Activated CD4-positive, alpha-beta T cell treated with anti-CD3 and anti-CD28 coated beads for 36 hours (primary cell): ENCODE measurements at places on chromosomes 5 and 9. TPM values are rescaled to one million over a fixed set of nuclear protein-coding genes. Genes with fewer than 3 reads are reported as not detected.

GRCh38 chr5:156021866-156022265 lies 305.1 kb upstream of the SGCD start:
- H3K36me3 ChIP-seq = no peaks in the 10 kb centered on the region
- no peak for DNase-seq

The RALGDS gene
- total RNA-seq = 65.1 TPM

- peaks cover 5% of the 10 kb centered on the region for H3K27me3 ChIP-seq
- H3K27ac ChIP-seq = no peak overlapping the region
- H3K4me3 ChIP-seq = no peak overlapping the region
- no peaks in the 10 kb centered on the region for H3K4me1 ChIP-seq
These were observed 189.3 kb downstream of the DEPDC1B start for GRCh38 chr5:60510663-60511062.

GRCh38 chr9:120733190-120733589 lies 18.9 kb upstream of the MEGF9 start:
- DNase-seq = no peak
- no peaks in the 10 kb centered on the region for H3K27me3 ChIP-seq
- peaks cover 4% of the 10 kb centered on the region for H3K4me1 ChIP-seq
- no peaks in the 10 kb centered on the region for H3K36me3 ChIP-seq

DNA sequence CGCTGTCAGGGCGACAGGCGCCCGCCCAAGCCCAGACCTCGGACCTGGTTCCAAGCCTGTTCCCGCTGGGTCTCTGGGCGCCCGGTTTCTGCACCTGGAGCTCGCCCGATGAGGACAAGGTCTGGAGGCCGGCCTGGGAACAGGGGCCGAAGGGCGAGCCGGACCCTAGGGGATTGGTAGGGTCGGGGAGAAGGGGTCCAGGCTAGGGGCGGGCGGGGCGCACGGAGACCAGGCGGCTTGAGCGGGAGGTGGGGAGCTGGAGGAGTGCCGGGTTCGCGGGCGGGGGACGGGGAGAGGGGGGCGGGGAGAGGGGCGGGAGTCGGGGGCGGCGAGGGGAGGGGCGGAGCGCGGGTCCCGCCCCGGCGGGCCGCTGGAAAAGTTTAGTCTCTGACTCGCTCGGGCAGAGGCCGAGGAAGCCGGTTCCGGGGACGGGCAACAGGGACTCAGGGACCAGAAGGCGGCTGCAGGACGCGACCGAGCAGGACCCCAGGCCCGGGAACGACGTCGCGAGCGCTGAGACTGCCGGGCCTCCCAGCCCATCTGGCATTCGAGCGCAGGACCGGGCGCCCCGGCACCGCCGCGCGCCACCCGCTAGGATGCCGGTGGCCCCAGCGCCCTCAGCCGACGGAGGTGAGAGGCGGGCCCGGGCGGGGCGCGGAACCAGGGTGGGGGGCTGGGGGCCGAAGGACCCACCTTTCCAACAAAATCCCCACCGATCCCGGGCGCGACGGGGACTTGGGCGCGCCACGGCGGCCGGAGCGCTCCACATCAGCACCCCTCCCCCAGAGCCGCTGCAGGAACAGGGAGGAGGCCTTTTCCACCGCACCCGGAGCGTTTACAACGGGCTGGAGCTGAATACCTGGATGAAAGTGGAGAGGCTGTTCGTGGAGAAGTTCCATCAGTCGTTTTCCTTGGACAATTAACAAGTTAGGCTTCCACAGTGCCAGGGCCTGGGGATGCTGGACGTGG lies at the start of gene S1PR3:
TSS of gene S1PR3 (plus strand) at position 403 of the 969 bp plus-strand sequence. CDS start 9,733 bp downstream, outside the sequence.
- peak within 1 kb of the TSS; percentile 66 for H3K4me3 ChIP-seq
- no peaks in the 10 kb centered on the region for H3K36me3 ChIP-seq
- H3K27me3 ChIP-seq = peaks cover 42% of the 10 kb centered on the region

GRCh38 chr5:168186289-168187074 lies 105.0 kb upstream of the WWC1 start:
- no peaks in the 10 kb centered on the region for H3K4me1 ChIP-seq
- H3K27me3 ChIP-seq = peaks cover 3% of the 10 kb centered on the region
- H3K36me3 ChIP-seq = no peaks in the 10 kb centered on the region
- no peak overlapping the region for H3K4me3 ChIP-seq
- DNase-seq = no peak

GRCh38 chr5:39742916-39743315 lies 318.1 kb upstream of the DAB2 start:
- H3K27me3 ChIP-seq = peaks cover 3% of the 10 kb centered on the region
- H3K36me3 ChIP-seq = no peaks in the 10 kb centered on the region
- H3K27ac ChIP-seq = no peak overlapping the region
- peak; percentile 6 for DNase-seq
- no peak overlapping the region for H3K4me3 ChIP-seq

The PDE6A gene
- total RNA-seq = not detected

DNA sequence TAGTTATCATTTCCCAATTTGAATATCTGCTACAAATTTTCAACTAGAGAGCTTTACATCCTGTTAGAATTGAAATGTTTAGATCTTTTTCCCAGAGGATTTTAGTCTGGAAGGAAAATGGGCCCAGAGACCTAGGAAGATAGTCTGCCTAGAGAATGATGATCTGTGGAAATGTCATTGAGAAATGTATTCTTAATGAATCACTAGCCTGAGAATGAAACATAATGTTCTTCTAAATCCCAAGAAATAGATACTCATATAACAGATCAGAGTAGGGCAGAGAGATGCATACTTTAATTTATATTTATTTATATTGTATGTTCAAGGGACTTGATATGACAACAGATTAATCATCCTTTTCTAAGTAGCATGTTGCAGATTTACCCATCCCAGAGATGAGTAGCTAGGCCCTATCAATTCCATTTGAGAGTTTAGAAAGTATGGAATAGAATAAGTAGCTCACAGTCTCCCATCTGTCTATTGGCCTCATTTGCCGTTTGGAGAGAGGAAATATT lies 25.1 kb upstream of the SLC44A1 start:
- H3K27ac ChIP-seq = no peak overlapping the region
- no peaks in the 10 kb centered on the region for H3K4me1 ChIP-seq
- H3K36me3 ChIP-seq = peaks cover 4% of the 10 kb centered on the region
- H3K27me3 ChIP-seq = no peaks in the 10 kb centered on the region
- H3K4me3 ChIP-seq = no peak overlapping the region

The VCAN gene
- not detected for total RNA-seq

DNA sequence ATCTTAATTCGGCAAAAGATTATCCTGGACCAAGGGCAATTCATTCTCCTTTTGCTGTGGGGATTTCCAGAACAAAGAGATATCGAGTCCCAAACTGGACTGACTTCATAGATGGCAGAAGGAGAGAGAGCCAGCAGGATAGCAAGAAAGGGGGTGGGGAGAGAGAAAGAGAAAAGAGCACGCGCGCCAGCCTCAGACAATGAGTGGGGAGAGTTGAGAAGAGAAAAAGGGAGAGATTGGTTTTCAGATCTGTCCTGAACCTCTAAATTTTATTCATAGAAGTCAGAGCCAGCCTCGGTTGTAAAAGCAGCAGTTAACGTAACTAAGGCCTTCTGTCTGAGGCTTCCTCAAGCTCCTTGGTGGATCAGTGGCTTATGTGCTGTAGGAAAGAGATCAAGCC lies 55.3 kb upstream of the ALDH1B1 start:
- no peak for DNase-seq
- H3K4me1 ChIP-seq = no peaks in the 10 kb centered on the region
- H3K27ac ChIP-seq = no peak overlapping the region
- H3K36me3 ChIP-seq = no peaks in the 10 kb centered on the region
- no peaks in the 10 kb centered on the region for H3K27me3 ChIP-seq
- H3K4me3 ChIP-seq = no peak overlapping the region

The DIPK1B gene
- 0.25 TPM for total RNA-seq

GRCh38 chr5:134638760-134639201 lies 6.2 kb upstream of the SAR1B start:
- no peak overlapping the region for H3K4me3 ChIP-seq
- no peaks in the 10 kb centered on the region for H3K27me3 ChIP-seq
- no peaks in the 10 kb centered on the region for H3K36me3 ChIP-seq
- DNase-seq = no peak

The KCNT1 gene
- not detected for total RNA-seq

- no peak overlapping the region for H3K27ac ChIP-seq
- no peak for DNase-seq
- no peaks in the 10 kb centered on the region for H3K36me3 ChIP-seq
- H3K4me3 ChIP-seq = no peak overlapping the region
These were observed 639.0 kb upstream of the TYRP1 start for GRCh38 chr9:12054235-12054634.

DNA sequence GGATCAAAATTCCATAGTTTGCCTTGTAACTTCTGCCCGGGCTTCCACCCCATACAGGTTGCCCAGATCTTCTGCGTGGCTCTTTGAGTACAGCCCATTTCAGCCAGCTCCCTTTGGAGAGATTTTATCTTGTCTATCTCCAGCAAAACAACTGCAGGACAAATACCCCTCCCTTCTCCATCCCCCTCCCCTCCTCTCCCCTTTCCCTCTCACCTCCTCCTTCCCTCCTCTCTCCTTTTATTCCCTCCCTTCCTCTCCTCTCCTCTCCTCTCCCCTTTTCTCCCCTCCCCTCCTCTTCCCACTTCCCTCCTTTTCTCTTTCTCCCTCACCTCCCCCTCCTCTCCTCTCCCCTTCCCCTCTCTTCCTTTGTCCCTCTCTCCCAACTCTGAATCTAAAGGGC lies 58.2 kb downstream of the COL15A1 start:
- H3K27me3 ChIP-seq = no peaks in the 10 kb centered on the region
- H3K4me3 ChIP-seq = no peak overlapping the region
- no peak for DNase-seq
- peaks cover 16% of the 10 kb centered on the region for H3K4me1 ChIP-seq
- H3K36me3 ChIP-seq = no peaks in the 10 kb centered on the region
- no peak overlapping the region for H3K27ac ChIP-seq

The GMCL2 gene
- not detected for total RNA-seq

The URM1 gene
- total RNA-seq = 39.9 TPM

DNA sequence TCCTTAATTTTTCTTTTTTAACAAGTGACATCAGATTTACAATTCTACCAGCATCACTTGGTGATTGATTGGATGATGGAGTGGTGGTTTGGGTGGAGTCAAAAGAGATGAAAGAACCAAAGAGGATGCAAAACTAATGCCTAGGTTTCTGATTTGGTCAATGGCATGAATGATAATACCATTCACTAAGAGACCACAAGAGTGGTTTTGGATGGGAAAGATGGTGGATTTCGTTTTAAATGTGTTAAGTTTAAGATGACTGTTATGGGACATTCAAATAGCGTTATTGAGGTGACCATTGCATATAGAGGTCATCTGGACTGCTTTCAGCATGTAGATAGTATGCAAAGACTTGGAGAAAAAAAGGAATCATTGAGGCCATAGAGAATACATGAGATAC lies 3.6 kb downstream of the SMC5 start:
- H3K4me1 ChIP-seq = peaks cover 55% of the 10 kb centered on the region
- H3K27me3 ChIP-seq = no peaks in the 10 kb centered on the region
- peak overlapping the region; percentile 89 for H3K4me3 ChIP-seq
- H3K36me3 ChIP-seq = peaks cover 48% of the 10 kb centered on the region
- peak overlapping the region; percentile 59 for H3K27ac ChIP-seq

The OR1Q1 gene
- not detected for total RNA-seq

- no peaks in the 10 kb centered on the region for H3K36me3 ChIP-seq
- no peak for DNase-seq
- no peaks in the 10 kb centered on the region for H3K4me1 ChIP-seq
- H3K4me3 ChIP-seq = no peak overlapping the region
- H3K27me3 ChIP-seq = no peaks in the 10 kb centered on the region
These were observed 185.8 kb downstream of the GADD45G start for GRCh38 chr9:89790542-89791109.

The TRPM3 gene
- total RNA-seq = not detected

DNA sequence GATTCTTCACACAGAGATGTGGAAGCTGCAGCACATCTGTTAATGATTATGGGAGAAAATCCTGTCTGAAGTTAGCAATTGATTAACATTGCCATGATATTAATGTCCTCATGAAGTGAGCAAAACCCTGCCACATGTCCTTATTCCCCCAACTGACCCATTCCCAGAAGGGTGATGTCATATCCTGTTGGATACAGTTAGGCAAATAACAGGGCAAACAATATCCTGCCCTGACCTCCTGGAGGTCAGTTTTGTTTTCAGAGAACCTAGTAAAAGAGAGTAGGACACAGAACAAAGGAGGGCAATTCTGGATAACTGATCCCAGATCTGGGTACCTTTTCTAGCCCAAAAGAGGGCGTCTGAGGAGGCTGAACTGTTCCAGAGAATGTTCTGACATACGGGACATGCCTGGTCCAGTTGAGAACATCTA lies 11.0 kb downstream of the ABLIM3 start:
- DNase-seq = no peak
- H3K4me3 ChIP-seq = no peak overlapping the region
- H3K4me1 ChIP-seq = peaks cover 2% of the 10 kb centered on the region

The MEGF10 gene
- total RNA-seq = not detected

The FBXW11 gene
- 39.5 TPM for total RNA-seq

The LCN10 gene
- total RNA-seq = 0.71 TPM

The PCDHGC5 gene
- total RNA-seq = not detected

The SLC25A46 gene
- 32.3 TPM for total RNA-seq

- H3K36me3 ChIP-seq = no peaks in the 10 kb centered on the region
- no peak overlapping the region for H3K27ac ChIP-seq
- no peak for DNase-seq
- H3K27me3 ChIP-seq = no peaks in the 10 kb centered on the region
These were observed 728.2 kb downstream of the BRINP1 start for GRCh38 chr9:118640836-118641560.

- no peaks in the 10 kb centered on the region for H3K27me3 ChIP-seq
- peaks cover 12% of the 10 kb centered on the region for H3K4me1 ChIP-seq
- H3K4me3 ChIP-seq = no peak overlapping the region
- H3K27ac ChIP-seq = no peak overlapping the region
- DNase-seq = no peak
These were observed 2.6 kb upstream of the INPP5E start for GRCh38 chr9:136442265-136442664.

- no peaks in the 10 kb centered on the region for H3K27me3 ChIP-seq
- H3K4me1 ChIP-seq = no peaks in the 10 kb centered on the region
- DNase-seq = no peak
- no peak overlapping the region for H3K27ac ChIP-seq
These were observed 146.9 kb downstream of the GOLPH3 start for GRCh38 chr5:32027093-32027716.

The STKLD1 gene
- 0.40 TPM for total RNA-seq

DNA sequence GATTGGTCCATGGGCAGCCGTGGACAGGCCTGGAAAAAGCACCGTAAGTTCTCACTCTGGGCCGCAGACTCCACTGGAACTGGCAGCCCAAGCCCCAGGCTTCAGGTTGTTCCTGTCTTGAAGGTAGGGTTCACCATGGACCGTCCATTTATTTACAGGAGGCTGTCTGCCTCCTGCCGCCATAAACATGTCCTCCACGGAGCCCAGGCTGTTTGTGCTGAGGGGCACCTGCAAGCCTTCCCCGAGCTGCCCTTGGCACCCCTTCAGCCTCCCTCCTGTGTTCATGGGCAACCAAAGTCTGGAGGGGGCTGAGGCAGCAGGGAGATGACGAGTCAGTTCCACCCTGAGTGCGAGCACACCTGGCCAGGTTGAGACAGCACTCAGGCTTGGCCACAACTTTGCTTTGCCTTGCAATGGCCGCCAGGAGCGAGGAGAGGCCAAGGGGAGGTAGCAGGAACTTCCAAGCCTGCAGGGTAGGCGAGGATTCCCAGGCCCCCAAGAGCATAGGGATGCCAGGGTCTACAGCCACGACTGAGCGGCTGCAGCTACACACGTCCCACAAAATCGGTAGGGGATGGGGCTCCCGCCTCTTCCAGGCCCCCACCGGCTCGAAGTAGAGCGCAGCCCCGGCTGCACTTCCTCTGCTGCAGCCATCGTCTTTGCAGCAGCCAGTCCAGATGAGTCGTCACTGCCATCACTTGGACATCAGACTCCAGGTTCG lies 1625.6 kb upstream of the ACO1 start:
- H3K27ac ChIP-seq = no peak overlapping the region
- no peaks in the 10 kb centered on the region for H3K4me1 ChIP-seq
- no peak for DNase-seq
- no peaks in the 10 kb centered on the region for H3K36me3 ChIP-seq
- H3K27me3 ChIP-seq = no peaks in the 10 kb centered on the region
